Stimulated activated naive CD4-positive, alpha-beta T cell treated with Interleukin-2 at 50 U/mL for 16 hours (primary cell): ENCODE measurements at places on chromosomes 5 and 9.

GRCh38 chr9:105842023-105842644 lies 147.8 kb downstream of the TMEM38B start:
- DNase-seq, result no peak

DNA sequence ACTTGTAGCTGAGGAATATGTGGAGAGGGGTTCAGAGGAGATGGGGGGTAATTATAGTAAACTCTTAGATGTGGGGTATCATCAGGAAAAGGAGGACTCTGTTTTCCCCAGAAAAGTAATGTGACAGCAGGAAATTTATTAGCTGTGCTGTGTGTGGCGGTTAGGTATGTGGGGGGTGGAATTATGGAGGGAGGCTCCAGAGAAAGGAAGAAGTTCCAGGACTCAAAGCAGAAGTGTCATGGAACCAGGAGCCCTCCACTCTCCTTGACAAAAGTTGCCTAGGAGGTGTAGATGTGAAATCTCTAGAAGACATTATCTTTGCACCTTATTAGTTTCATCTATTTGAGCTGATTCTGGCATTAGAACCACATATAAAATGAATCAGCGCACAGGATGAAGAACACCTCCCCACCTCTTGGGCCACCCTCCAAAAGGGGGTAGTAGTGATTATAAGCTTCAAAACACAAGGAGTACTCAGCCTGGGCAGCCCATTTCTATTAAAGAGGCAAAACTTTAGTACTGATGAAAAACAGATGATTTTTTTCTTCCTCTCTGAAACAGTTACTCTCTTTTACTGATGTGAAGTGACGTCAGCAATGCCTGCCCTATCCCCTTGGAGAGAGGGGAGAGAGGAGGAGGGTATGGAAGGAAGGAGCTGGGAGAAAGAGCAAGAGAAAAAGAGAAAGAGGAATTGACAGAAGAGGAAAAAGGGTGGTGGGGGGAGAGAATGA lies 18.2 kb downstream of the NR2F1 start:
- DNase-seq, result no peak

DNA sequence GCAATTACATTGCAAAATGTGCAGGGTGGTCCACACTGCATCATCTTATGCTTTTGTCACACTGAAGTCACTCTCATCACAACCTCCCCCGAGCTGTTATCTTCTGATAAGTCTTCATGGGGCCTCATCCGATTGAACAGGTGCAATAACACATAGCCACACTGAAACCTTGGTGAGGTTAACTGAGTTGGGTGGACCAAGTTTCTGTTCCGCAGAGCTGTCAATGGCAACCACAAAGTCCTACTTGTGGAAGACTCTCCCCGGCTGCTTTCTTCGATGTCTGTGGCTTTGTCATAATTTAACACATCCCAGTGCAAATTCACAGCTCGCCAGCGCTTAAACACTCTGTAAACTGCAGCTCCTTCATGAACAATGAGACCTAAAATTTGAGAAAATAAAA lies 112.2 kb downstream of the MARCHF11 start:
- DNase-seq, result no peak

DNA sequence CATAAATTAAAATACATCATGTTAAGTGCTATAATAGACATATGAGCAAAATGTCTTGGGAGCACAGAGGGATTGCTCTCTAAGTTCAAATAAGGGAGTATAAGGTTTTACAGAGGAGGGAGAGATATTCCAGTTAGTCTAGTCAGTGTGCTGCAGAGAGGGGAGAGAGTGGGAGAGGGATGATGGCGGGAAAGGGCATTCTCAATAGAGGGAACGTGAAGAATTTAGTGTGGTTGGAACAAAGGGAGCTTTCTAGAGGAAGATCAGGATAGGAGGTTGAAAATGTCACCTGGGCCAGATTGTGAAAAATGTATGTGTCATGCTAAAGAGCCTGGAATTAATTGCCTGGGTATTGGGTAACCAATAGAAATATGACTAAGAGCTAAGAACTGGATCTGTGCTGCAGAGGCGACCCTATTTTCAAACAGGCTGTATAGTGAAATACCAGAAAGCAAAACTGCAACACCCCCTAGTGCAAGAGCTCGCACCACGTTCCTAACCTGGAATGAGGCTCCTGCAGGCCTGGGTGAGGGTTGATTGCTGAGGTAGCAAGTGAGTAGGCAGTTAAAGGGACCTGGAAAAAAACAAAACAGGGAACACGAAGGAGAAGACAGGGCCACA lies 791.8 kb upstream of the C9orf72 start:
- no peak for DNase-seq

GRCh38 chr5:150561192-150561512 lies 53.2 kb downstream of the NDST1 start:
- no peak for DNase-seq

DNA sequence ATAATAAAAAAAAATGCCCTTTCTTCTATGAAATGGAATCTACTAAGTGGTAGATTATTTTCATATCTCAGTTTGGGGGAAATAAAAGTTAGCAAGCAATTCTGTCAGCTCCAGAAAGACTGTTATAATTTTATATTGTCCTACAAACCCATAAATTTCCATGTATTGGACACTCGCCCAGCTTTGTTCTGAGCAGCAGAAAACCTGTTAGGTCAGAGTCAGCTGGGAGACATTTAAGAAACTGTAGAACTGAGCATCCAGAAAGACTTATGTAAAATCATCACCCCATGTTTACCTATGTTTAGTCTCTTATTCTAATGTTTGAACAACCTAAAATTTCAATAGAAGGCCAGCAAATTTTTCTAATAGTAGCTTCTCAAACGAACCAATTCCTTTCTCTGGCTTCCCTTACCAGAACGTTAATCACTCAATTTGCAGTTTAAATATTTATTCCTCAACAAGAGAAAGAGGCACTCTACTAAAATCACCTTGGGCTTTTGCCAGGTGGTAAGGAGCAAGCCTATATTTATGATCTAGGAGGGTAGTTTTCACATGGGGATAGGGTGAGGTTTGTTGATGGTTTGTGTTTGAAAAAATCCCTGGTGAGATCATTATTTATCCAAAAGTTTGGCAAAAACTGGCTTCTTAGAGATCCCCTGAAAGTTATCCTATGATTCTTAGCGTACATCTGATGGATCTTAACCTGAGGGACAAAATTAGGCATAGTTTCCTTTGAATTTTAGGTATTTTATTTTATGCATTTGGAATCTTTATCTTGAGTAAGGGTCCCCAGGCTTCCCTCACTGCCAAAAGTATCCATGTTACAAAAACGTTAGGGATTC lies 34.4 kb downstream of the MACROH2A1 start:
- DNase-seq, result no peak

DNA sequence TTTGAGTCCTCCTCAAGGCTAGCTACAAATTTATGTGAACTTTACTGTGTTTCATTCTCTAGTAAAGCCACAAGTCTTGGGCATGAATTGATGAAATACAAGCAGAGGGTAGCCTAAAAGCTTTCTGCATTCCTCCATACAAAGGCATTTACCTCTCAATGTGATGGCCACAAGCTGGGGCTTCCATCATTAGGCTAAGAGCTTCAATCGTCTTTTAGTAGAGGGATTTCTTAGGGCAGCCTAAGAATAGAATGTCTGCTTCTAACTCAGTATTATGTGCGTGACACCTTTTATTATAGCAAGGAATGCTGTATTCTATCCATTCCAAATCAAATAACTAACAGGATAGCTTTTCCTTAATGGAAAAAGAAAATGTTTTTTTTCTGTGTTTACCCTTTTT lies 3.7 kb downstream of the PLAC8L1 start:
- no peak for DNase-seq

GRCh38 chr5:135345956-135346731 lies 52.9 kb downstream of the MACROH2A1 start:
- no peak for DNase-seq

- no peak for DNase-seq
Observed at GRCh38 chr9:37617161-37617560, 24.8 kb upstream of the TOMM5 start.

- DNase-seq, result no peak
Observed at GRCh38 chr5:5178580-5178979, 38.5 kb downstream of the ADAMTS16 start.

DNA sequence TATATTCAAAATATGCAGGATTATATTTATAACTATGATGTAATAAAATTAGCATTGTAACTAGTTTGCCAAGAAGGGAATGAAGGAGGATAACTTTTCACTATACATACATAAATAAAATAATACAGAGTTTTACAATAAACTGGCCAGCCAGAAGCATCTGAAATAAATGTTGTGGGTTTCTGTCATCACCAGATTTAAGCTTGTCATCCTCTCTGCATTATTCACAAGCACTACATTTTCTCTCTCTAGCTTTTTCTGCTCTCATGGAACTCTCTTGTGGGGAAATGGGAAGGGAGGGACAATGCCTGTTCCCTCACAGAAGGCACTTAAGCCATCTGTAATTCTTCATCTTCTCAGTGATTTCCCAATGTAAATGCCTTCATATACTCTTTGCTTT lies 626.8 kb downstream of the SEMA5A start:
- no peak for DNase-seq

DNA sequence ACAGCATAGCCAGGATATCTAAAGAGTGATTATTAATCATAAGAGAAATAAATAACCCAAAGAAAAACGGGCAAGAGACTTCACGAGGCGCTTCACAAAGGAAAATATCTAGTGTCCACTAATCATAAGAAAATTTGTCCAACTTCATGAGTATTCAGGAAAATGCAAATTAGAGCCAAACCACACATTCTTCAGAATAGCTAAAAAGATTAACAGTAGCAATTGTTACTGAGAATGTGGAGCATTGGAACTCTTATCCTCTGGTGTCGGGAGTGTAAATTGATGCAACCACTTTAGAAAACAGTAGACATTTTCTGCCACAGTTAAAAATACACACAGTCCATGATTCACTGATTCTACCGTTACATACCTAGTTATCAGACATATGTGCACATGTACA lies 145.7 kb downstream of the CWC27 start:
- no peak for DNase-seq
